Stimulated activated CD8-positive, alpha-beta memory T cell treated with anti-CD3 and anti-CD28 coated beads, Interleukin-7, amount 100 ng/mL, for 4 hours (primary cell): ENCODE measurements at places on chromosomes 1 and 21.

DNA sequence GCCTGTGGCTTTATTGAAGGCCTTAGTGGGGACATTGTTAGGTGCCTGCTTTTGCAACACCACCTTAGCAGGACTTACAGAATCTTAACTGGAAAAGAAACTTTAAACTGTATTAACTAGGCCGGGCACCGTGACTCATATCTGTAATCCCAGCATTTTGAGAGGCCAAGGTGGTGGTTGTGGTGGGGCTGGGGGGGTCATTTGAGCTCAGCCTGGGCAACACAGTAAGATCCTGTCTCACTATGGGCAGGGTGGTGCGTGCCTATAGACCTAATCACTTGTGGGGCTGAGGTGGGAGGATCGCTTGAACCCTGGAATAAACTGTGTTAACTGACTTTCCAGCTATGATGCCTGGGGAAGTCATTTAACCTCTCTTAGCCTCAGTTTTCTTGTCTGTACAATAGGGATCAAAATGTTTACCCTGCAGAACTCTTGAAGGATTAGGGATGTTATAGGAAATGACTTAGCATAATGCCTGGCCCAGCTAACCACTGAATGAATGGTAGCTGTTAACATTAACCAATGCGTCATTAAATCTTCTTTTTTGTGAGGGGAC is 39.5 kb downstream of the IER5 start:
- DNase-seq = no peak

DNA sequence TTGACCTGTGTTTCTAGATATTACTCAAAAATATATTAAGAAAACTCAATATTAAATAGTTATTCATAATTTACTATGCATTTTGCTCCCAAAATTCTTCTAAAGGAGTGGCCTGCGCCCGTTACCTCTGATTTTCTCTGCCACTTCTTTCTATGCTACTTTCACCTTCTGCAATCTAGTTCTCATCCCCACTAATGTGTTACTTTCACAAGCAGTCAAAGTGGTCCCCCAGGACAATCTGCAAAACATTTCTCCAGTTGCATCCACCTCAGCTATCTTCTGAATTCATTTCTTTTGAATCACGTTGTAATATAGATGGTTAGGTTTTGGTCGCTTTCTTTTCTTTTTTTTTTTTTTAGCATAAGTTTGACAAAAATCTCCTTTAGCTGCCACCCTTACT is 13.4 kb downstream of the INSL5 start:
- no peak for DNase-seq

DNA sequence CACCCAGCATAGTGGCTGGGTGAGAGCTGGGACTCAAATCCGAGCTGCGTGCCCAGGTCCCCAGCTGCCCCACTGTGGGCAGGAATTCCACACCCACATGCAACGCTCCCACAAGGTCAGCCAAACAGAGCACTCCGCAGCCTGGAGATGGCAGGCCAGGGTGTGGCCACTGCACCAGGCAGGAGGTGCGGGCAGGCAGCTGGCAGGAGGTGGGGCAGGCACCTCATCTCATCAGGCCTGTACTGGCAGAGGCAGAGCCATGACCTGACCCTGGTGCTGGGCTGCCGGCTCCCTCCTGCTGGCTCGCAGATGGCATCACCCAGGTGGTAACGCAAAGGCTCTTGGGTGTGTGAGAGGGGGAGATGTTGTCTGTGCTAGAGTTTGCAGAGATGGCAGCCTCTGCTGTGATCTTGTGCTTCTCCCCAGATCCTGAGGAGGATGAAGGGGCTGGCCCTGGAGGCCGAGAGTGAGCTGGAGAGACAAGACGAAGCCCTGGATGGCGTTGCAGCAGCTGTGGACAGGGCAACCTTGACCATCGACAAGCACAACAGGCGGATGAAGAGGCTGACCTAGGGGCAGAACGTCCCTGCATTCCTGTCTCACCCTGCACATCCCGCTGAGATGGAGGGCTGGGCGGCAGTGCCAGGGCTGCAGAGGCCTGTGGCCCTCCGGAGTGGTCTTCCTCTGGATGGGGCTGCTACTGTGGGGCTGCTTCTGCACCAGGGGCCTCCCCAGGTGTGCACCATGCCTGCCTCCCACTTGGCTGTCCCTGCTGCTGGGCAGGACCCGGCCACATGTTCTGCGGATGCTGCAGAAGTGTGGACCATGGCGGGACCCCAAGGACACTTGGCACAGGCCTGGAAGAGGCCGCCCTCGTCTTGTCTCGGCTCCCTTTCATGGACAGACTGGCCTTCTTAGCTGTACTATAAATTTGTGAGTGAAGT is 35.1 kb upstream of the PRSS38 start:
- DNase-seq = no peak

GRCh38 chr1:110227774-110228173 is 17.7 kb downstream of the KCNC4 start:
- DNase-seq = no peak

- DNase-seq = no peak
Observed at GRCh38 chr1:1783320-1783719, 5.0 kb upstream of the NADK start.

GRCh38 chr21:38780879-38781278 is 24.9 kb upstream of the ETS2 start:
- no peak for DNase-seq

GRCh38 chr1:227127891-227128290 is 187.8 kb downstream of the COQ8A start:
- DNase-seq = no peak

DNA sequence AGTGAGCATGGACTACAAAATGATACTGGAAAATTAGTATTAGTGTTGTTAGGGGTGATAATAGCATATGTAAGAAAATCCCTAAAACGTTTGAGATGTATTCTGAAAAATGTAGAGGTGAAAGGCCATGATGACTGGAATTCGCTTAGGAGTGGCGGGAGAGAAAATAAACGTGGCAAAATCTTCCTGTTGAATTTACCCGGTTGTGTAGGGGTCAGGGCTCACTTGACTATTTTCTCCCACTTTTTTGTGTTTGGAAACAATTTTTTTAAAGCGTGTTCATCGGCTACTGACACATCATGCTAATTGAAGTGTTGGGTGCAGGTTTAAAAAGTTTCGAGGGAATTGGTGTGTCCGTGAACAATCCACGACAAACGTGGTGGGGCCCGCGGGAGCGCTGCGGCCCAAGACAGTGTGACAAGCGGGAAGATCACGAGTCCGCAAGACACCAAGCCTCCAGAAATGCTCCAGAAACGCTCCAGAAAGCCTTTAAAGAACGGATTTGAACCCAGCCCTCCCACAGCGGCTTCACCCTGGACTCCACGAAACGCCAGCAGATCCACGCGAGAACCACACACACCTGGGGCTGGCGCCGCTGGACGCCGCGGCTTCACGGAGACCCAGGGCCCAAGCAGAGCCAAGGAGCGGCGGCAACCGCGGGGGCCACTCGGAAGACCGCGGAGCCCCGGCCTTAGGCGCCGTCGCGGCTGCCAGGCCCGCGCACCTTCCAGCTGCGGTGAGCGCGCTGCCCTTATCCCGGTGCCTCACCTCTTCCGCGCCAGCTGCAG is 573 bp downstream of the PSMG1 start:
- DNase-seq = no peak

DNA sequence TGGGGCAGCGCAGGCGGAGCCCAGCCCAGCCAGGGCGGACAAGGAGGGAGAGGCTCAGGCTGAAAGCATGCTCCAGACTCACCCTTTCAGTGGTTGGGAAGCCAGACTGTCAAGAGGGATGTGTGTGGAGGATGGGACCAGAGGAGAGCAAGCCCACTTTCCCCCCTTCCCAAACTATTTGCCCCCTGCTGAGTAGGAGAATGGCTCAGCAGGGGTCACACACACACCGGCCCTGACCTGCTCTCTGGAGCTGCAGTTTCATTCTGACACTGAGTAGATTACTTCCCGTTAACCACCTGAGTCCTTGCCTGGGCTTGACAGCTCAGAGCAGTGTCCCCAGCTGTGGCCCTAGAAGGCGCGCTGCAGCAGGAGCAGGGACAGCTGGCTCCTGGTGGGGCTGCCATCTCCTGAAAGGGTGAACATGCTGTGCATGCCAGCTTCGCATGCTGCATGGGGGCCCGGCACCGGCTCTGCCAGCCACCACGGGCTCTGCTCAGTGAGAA is 51.6 kb upstream of the CNTN2 start:
- no peak for DNase-seq

DNA sequence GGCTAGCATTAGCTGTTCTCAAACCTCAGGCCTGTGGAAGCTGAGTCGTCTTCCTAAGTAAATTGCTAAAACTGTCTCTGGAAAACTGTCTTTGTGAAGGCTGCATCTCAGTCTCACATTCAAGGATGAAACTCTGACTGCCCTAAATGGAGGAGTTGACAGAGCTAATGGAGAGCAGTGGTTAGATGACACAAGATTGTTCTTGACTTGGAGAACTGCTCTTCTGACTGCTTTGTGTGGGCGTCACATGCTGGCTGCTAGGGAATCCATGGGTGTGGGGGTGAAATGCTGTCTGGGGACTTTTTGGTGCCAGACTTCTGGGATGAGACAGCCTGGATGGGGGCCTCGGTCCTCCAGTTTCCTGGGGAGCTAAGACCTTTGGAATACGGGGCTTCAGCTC is 24.5 kb upstream of the TSPAN2 start:
- DNase-seq = no peak

GRCh38 chr21:25243808-25244207 is 363.5 kb downstream of the MRPL39 start:
- no peak for DNase-seq

- peak; percentile 42 for DNase-seq
Observed at GRCh38 chr1:18883636-18884418, 18.5 kb downstream of the ALDH4A1 start.

- DNase-seq = no peak
Observed at GRCh38 chr1:177355575-177355974, 184.8 kb downstream of the BRINP2 start.

DNA sequence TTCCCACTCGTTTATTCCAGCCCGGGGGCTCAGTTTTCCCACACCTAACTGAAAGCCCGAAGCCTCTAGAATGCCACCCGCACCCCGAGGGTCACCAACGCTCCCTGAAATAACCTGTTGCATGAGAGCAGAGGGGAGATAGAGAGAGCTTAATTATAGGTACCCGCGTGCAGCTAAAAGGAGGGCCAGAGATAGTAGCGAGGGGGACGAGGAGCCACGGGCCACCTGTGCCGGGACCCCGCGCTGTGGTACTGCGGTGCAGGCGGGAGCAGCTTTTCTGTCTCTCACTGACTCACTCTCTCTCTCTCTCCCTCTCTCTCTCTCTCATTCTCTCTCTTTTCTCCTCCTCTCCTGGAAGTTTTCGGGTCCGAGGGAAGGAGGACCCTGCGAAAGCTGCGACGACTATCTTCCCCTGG is 716 bp downstream of the OLIG2 start:
- DNase-seq = no peak

DNA sequence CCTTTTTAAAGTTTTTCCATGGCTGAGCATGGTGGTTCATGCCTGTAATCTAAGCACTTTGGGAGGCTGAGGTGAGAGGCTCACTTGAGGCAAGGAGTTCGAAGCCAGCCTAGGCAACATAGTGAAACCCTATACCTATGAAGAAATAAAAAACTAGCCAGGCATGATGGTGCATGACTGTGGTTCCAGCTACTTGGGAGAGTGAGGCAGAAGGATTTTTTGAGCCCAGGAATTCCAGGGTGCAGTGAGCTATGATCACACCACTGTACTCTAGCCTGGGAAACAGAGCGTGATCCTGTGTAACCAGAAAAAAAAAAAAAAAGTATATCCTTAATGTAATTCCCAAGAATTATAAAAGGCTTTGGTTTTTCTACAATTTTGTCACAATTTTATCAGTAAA is 17.4 kb downstream of the DEPDC1 start:
- DNase-seq = no peak

GRCh38 chr1:37047542-37047941 is 13.2 kb upstream of the GRIK3 start:
- no peak for DNase-seq

GRCh38 chr1:29880556-29880955 is 644.2 kb downstream of the PTPRU start:
- DNase-seq = no peak

GRCh38 chr1:71414179-71414578 is 333.3 kb upstream of the ZRANB2 start:
- no peak for DNase-seq

- peak; percentile 74 for DNase-seq
Observed at GRCh38 chr1:108661030-108661609, at the start of gene HENMT1. Gene HENMT1 (minus strand): TSS chr1:108661093. CDS start chr1:108659884, 1,209 bp downstream.

DNA sequence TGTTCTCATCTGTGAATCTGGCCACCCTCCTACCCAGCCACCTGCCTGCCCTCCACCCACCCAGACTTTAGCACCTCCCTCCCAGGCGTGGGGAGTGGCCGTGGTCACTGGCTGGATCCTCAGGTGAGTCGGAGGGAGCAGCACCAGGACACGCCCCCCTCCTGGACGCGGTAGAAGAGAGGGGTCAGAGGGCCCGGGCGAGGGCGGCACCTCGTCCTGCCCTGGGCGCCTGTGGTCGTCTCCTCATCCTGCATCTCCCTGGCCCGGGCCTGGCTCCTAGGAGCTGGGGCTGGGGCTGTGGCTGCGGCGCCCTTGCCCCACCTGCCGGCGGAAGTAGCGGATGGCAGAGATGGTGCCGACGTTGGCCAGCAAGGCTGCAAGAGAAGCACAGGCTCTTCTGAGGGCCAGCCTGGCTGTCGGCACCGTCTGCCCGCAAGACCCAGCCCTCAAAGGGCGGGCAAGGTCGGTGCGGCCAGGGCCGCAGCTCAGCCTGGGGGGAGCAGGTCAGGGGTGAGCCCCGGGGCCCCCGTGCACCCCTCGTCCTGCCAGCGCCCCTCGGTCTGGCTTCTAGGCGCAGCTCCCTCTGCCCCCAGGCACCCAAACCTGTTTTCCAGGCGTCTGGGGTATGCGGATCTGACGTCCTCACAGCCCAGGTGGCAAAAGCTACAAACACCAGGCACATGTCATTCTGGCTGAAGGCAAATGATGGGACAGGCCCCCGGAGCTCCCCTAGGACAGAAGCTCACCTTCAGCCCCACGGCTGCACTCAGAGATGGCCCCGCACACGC is 5.8 kb downstream of the PERM1 start:
- DNase-seq = peak; percentile 52

DNA sequence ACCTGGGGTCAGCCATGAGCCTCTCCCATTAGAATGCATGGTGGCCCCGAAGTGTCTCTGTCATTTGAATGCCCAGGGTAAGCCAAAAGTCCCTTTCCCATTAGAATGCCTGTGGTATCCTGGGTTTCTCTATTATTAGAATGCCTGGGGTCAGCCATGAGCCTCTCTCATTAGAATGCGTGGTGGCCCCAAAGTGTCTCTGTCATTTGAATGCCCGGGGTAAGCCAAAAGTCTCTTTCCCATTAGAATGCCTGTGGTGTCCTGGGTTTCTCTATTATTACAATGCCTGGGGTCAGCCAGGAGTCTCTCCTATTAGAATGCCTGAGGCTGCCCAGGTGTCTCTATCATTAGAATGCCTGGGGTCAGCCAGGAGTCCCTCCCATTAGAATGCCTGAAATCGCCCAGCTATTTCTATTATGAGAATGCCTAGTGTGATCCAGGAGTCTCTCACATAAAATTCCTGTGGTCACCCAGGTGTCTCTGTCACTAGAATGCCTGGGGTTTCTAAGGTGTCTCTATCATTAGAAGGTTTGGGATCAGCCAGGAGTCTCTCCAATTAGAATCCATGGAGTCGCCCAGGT is 65.5 kb downstream of the RNF187 start:
- DNase-seq = no peak

- no peak for DNase-seq
Observed at GRCh38 chr1:219072329-219072728, 101.3 kb upstream of the LYPLAL1 start.
